ENCODE measurements at places on chromosomes 5 and 9.

- no peaks in the 10 kb centered on the region for H3K27me3 ChIP-seq
- peak overlapping the region; percentile 75 for H3K27ac ChIP-seq
- no peaks in the 10 kb centered on the region for H3K36me3 ChIP-seq
- peak overlapping the region; percentile 37 for H3K4me3 ChIP-seq
These were observed 153.8 kb upstream of the RASA1 start for GRCh38 chr5:87113861-87114260.

GRCh38 chr5:75640395-75640794 lies 29.1 kb downstream of the ANKDD1B start:
- 0 out of 2 replicates have a peak, but pooled peaks cover 5% of the 10 kb centered on the region for H3K27me3 ChIP-seq
- H3K4me1 ChIP-seq: peaks cover 16% of the 10 kb centered on the region
- H3K4me3 ChIP-seq: peak overlapping the region; percentile 34
- H3K36me3 ChIP-seq: no peaks in the 10 kb centered on the region
- peak; percentile 88 for DNase-seq
- H3K27ac ChIP-seq: peak overlapping the region; percentile 69

DNA sequence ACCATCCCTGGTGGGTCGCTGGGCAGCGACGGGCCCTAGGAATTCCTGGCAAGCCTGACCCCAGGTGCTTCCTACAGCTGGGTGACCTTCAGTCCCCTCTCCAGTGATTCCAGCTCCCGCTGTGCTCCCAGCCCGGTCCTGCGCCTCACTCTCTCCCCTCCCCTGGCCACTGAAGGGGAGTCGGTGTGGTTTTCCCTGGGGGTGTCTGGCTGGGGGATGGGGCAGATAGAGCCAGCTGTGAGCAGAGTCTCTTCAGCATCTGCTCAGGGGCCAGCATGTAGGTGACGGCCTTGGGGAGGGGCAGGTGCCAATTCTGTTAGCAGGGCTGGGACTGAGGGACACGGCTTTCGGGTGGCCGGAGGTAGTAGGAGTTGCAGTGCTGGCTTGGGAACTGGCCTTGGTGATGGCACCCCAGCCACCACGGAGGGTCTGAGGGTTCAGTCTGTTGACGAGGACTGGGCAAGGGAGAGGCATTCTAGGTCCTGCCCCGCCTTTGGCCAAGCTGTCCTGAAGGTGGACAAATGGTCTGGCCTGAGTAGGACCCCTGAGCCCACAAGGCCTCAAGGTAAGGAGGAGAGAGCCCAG lies 3.2 kb downstream of the GPSM1 start:
- H3K27ac ChIP-seq: no peak overlapping the region
- H3K4me3 ChIP-seq: no peak overlapping the region
- H3K4me1 ChIP-seq: peaks cover 18% of the 10 kb centered on the region
- H3K36me3 ChIP-seq: no peaks in the 10 kb centered on the region

DNA sequence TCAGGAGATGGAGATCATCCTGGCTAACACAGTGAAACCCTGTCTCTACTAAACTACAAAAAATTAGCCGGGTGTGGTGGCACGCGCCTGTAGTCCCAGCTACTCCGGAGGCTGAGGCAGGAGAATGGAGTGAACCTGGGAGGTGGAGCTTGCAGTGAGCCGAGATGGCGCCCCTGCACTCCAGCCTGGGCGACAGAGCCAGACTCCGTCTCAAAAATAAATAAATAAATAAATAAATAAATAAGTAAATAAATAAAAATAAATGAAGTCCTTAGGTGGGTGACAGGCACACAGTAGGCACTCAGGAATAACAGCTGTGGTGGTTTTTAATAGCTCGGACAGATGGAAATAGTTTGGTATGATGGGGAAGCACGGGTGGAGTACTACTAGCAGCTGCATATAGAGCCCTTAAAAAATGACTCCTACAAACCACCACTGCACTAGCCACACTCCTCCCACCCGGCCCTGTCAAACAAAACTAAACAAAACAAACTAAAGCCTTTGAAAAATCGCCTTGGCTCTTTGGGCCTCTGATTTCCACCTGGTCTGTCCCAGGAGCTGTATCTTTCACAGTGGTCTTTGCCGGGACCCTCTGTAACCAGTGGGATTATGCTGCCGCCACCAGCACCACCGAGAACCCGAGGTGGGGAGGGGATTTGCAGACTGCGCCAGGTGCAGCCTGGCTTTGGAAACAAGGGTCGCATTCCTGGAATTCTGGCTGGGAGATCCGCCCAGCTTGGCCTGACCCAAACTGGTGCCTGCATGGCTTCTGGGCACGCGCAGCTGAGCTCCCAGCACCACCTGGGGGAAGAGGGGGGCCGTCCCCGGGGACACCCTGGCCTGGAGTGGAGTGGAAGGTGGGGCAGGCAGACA lies 5.1 kb upstream of the WDR5 start:
- peaks cover 4% of the 10 kb centered on the region for H3K4me1 ChIP-seq
- H3K4me3 ChIP-seq: no peak overlapping the region
- peak; percentile 35 for DNase-seq
- no peak overlapping the region for H3K27ac ChIP-seq

Measured in GM23248 (cell line).